ENCODE measurements at places on chromosomes 6 and 20. TPM values are rescaled to one million over a fixed set of nuclear protein-coding genes. Genes with fewer than 3 reads are reported as not detected.

HMGCLL1 gene
- total RNA-seq = not detected

BPIFB2 gene
- total RNA-seq = not detected

PRIM2 gene
- 28.8 TPM for total RNA-seq

RIOK1 gene
- 19.0 TPM for total RNA-seq

PDE10A gene
- 0.53 TPM for total RNA-seq

ADGB gene
- not detected for total RNA-seq

RHAG gene
- total RNA-seq = not detected

SRMS gene
- not detected for total RNA-seq

FAM209B gene
- not detected for total RNA-seq

Data from myometrial cell (primary cell).